CD4-positive, alpha-beta T cell treated with Interleukin-15 for 1 hour (primary cell): ENCODE measurements at places on chromosomes 16 and 17.

GRCh38 chr16:88886845-88887521, 20.5 kb upstream of the PABPN1L start:
- no peak for DNase-seq

DNA sequence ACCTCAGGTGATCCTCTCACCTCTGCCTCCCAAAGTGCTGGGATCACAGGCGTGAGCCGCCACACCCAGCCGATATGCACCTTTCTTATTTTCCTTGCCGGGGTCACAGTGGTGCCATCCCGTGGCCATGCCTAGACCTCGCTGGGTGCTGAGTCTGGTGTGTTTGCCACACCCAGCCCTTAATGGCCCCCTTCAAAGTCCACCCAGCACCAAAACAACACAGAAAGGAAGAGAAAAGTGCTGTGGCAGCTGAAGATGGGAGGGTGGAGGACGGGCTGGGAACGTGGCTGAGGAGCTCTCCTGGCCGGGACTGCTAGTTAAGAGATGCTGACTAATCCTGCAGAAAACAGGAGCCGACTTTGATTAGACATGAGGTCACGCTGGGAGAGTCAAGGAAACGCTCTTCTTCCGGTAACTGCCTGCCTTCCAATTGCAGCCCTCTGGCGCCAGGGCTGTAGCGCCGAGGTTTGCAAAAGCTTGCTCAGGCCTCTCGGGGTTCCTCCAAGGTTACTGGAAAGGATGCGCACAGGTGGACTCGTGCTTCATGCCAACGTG, 10.9 kb downstream of the SLC43A2 start:
- no peak for DNase-seq

DNA sequence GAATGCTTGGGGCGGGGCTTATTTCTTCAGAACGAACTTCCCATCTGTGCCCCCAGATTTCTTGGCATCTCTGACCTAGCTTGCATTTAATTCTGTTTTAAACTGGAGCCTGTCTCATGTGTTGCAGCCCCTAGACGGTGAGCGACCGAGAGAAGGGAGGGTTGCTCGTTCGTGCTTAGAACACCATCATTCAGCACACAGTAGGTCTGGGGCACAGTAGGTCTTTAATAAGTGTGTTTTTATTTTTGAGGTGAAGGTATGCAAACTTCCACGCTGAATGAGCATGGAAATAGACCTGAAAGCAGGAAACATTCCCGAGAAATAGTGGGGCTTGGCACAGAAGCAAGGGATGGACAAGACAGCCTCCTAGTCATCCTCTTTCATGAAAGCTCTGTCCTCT, 57.0 kb upstream of the TAC4 start:
- DNase-seq: no peak

DNA sequence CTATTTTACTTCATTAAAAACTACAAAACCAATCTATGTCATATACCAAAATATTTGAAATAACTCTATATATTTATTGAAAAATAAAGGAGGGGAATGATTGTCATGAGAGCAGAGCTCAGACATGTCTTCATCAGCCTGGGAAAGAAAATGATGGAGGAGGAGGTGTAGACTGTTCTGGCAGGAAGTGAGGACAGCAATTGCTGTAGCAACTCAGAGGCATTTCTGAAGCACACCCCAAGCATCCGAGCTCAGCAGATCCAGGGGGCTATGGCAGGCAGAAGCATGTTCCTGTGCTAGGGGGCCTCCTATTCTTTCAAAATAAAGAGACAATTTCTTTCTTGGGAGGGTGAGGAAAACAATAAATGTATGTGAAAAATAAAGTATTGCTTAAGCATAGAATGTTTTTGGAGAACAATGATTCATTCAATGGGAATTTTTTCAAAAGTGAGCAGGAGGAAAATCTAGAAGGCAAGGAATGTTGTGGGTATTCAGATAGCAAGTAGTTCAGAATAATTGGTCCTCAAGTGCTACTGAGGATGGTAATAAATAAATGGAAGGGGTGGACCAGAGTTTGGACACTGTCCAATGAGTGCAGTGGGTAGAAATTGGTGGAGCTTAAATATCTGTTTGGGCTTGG, 383.4 kb downstream of the CDH11 start:
- DNase-seq: no peak

DNA sequence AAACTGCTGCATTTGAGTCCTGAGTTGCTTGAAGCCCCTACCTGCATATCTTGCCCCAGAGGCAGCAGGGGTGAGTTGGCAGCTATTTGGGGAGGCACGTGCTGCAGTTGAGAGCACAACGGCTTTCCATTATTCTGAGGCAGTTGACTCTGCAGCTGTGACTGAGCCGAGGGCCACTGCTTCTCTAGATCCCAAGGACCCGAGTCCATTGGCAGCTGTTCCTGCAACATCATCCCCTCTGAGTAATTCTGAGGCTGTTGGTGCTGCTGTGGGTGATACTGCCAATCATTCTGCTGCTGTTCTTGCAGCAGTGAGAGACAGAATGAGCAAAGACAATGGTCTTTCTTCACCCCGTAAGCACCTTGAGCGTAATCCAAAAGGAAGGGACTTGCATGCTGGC, 12.7 kb downstream of the TERF2IP start:
- no peak for DNase-seq

DNA sequence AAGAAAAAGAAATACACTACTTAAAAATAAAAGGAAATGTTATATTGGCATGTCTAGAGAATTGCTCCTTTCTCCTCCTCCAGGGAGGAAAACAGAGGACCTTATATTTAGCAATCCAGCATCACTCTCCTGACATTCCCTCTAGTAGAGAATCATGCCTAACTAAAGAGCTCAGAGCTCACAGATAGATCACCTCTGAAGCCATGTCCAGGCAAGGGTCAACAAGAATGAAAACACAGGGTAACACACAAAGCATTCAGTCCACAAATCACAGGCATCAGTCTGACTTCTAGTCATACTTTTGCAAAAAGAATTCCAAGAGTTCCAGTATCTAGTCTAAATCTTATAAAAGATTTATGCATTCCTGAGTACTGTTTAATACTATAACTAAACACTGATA, 4.4 kb upstream of the HASPIN start:
- DNase-seq: no peak
